ENCODE measurements at places on chromosomes 3 and 15. TPM values are rescaled to one million over a fixed set of nuclear protein-coding genes. Genes with fewer than 3 reads are reported as not detected.

CAV3 gene
- not detected for total RNA-seq

PLA1A gene
- total RNA-seq, result 0.16 TPM

RTP3 gene
- not detected for total RNA-seq

EEF1AKMT4 gene
- total RNA-seq, result 6.2 TPM

Measured in mesangial cell (primary cell).